Ureter (tissue), 1 donor: ENCODE measurements at places on chromosomes 6 and 20.

GRCh38 chr20:2557873-2558580 is 21.7 kb downstream of the TMC2 start:
- DNase-seq: no peak

- no peak for DNase-seq
These were observed 108.6 kb upstream of the DOK5 start for GRCh38 chr20:54366669-54367344.

DNA sequence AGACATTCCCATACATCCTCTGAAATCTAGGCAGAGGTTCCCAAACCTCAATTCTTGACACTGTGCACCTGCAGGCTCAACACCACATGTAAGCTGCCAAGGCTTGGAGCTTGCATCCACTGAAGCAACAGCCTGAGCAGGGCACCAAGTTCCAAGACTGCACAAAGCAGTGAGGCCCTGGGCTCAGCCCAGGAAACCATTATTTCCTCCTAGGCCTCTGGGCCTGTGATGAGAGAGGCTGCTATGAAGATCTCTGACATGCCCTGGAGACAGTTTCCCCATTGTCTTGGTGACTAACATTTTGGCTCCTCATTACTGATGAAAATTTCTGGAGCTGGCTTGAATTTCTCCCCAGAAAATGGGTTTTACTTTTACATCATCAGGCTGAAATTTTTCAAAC is 107.5 kb upstream of the SAMD5 start:
- no peak for DNase-seq

GRCh38 chr6:19041906-19042305 is 654.8 kb downstream of the RNF144B start:
- no peak for DNase-seq

DNA sequence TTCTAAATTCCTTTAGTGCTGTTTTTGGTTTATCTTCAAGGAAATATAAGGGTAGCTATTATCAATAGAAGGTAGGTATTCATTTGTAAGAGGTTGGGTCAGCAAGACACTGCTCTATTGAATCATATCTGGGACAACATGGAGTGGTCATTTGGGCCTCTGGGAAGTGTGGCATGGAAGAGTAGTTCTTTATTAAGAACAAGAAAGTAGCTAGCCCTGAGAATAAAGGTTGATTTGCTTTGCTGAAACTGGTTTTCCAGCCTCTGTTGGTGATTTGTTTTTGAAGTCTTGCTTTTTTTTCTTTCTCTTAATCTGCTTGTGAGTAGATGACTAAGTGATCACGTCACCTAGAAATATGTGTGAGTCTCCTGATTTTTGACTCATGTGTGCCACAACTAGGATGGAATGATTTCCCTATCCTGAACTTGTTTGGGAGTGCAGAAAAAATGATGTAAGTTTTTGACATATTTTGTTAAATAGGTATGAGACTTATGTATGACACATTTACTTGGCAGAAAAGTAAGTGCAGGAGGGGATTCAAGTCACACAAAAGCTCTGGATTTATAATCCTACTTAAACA is 381.8 kb downstream of the CENPW start:
- no peak for DNase-seq

DNA sequence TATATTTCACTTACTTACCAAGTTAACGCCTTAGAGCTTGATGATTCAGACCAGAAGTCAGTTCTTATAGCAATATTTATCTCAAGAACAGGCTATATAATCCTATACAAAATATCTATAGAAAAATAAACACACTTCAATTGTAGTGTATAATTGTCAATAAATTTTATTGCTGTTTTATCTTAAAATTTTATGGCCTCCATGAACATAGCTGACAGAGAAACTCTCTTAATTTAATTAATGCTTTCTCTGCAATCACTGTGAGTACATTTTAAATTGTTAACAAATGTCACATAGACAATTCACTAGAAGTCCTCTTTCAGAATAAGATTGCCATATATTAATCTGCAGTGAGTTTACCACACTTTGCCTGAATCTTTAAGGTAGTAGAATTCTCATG is 178.6 kb downstream of the RFPL4B start:
- DNase-seq: no peak

DNA sequence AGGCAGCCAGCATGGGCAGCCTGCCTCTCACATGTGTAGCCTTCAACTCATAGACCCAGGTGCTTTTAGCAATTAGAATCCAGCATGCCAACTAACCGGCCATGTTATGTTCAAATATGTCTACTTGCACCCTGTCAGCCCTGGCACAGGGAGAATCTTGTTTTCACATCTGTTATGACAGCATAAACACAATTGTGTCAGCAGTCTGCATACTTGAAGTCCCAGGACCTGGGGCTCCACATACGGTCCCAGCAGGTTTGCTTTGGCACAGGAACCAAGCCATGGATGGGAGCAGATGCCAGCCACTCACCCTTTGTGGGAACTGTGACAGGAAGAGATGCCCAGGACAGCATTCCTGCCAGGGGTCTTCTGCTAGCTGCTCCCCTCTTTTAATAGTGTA is 67.2 kb upstream of the SYNDIG1 start:
- DNase-seq: no peak

- no peak for DNase-seq
These were observed 84.0 kb upstream of the SLC22A16 start for GRCh38 chr6:110560239-110561007.

DNA sequence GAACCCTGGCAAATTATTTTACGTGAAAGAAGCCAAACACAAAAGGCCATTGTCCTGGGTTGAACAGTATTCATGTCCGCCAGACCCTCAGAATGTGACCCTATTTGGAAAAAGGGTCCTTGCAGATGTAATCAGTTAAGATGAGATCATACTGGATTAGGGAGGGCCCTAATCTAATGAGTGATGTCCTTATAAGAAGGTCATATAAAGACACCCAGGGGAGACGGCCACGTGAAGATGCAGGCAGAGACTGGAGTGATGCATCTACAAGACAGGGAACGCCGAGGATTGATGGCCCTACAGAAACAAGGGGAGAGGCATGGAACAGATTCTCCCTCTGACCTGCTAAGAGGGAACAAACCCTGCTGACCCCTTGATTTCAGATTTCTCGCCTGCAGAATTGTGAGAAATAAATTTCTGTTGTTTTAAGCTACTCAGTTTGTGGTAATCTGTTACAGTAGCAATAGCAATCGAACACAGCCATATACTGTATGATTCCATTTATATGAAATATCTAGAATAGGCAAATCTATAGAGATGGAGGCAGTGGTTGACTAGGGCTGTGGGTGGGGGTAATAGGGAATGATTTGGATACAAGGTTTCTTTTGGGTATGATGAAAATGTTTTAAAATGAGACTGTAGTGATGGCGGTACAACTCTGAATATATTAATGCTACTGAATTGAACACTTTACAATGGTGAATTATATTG is 132.9 kb upstream of the NUP153 start:
- DNase-seq: no peak

DNA sequence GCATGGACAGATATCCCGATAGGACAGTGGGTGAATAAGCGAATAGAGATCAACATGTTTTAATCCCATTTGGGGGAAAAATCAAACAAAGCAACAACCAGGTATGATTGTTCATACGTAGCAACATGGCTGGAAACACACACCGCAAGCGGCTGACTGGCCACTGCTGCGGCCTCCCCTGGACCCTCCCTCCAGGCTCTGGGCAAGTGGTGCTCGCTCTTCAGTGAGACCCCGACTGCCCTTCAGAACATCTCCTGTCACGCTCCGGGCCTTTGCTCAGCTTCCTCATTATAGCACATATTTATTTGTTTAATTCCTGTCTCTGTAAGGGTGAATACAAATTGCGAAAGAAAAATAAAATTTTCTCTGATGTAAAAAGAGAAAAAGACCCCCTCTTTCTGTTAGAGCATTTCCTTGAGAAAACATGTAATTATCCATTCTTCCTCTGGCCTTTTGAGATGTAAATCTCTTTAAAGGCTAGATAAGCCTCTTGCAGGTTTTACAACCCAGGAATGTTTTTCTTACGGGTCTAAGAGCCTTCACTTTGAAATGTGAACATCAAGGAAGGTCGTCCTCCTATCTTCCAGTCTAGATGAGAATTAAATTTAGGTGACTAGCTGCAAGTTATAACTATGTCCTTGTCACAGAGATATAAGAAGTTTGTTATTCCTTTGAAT is 11.0 kb upstream of the FAM210B start:
- no peak for DNase-seq

DNA sequence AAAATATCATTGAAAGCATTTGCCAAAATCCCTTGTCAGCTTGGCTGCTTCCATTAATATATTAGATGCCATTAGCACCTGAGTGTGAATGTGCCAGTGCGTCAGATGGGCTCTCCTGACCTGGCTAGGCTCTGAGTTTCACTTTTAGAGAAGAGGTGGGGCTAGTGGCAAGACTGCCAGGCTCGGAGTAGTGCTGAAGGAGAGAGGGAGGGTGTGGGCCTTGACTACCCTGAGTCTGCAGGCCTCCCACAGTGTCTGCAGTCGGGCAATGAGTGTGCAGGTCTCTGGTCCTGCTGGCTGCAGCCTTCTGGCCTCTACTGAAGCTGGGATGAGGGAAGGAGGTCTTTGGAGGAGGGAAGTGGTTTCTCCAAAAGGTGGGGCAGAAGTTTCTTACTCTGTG is 34.6 kb upstream of the PNPLA1 start:
- DNase-seq: no peak

GRCh38 chr6:46756469-46757213 is 9.9 kb downstream of the ANKRD66 start:
- DNase-seq: no peak

DNA sequence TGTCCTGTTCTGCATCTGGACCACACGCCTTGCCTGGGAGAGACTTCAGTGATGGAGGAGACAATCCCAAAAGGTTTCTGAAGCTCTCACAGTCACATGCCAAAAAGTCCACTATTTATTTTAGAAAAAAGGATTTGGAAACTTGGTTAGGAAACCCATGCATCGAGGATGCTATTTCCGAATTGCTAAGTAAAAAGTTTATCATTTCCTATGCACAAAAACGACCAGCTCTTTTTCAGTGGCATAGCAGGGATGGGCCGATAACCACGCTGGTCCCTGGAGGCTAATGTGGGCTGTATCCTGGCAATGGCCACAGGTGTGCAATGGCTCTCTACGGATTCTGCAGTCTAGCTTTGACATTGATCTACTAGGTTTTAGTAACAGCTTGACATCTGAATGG is 33.9 kb downstream of the RAMACL start:
- DNase-seq: no peak

- no peak for DNase-seq
These were observed 381.2 kb downstream of the C6orf118 start for GRCh38 chr6:164928057-164928727.

- DNase-seq: no peak
These were observed 144.8 kb downstream of the BACH2 start for GRCh38 chr6:90151576-90152422.

GRCh38 chr20:62984666-62985443 is 21.9 kb downstream of the BHLHE23 start:
- no peak for DNase-seq

- no peak for DNase-seq
These were observed 4.3 kb downstream of the AKAP7 start for GRCh38 chr6:131139599-131139998.

DNA sequence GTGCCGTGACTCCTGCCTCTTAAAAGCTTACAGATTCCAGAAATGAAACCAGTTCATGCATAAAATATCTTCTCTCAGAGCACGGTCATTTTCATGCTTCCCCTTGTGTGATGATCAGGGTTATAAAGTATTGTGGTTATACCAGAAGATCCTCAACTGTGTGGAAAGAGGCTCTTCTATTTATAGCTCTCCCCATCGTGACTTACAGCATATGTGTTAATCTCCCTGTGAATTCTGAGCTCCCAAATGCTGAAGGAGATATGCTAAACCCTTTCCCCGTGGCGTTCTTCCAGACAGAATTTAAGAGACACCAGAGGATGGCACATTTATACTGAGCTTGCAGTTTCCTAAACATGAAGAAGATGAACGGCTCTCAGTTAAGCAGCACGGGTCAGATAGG is 158.8 kb downstream of the CDH26 start:
- no peak for DNase-seq

DNA sequence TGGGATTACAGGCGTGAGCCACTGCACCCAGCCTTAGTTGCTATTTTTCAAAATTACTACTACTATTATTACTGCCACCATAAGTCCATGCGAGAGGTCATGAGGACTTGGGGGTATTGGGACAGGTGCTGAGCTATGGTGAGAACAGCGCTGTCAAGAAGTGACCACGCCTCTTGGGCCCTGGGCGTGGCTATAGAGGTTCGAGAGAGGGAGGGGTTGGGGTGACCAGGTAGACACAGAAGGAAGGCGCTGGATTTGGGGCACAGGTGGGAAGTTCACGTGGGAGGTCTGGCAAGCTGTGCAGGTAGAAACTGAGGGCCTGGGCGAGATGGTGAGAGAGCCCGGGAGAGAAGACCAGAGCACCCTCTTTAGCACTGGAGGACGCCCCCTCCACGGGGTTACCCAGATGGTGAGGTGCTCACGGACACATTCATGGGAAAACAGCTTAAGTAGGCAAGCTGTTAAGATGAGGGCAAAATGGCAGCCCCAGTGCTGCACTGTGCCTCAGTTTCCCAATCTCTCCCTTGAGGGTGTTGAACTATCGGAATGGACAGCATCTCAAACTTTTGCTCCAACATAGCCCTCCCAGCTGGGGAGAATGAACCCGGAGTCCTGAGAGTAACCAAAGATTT is 61.0 kb downstream of the RAB44 start:
- DNase-seq: no peak

DNA sequence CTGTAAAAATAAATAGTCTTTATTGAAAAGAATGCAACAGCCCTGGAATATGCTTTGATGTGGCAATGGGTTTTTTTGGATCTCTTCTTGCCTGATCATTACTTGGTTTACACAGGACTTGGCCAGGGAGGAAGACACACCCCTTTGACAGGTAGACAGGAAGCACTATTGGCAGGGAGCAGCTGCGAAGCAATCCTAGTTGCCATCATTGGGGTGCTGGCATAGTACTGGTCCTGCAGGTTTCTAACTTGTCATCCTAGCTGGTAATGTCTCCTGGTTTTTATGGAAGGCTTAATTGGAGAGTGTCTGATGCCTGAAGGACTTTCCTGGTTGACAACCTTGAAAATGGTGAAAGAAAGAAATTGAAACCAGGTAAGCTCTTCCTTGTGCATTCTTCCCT is 71.2 kb upstream of the CCN6 start:
- DNase-seq: no peak

DNA sequence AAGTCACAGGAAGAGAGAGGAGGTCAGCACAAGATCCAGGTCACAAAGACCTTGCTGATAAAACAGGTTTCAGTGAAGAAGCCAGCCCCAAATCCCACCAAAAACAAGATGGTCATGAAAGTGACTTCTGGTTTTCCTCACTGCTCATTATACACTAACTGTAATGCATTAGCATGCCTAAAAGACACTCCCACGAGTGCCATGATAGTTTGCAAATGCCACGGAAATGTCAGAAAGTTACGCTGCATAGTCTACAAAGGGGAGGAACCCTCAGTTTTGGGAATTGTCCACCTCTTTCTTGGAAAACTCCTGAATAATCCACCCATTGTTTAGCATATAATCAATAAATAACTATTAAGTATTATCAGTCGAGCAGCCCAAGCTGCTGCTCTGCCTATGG is 427.2 kb downstream of the RFPL4B start:
- DNase-seq: no peak

- DNase-seq: no peak
These were observed 268.3 kb upstream of the ARID1B start for GRCh38 chr6:156508923-156509322.

GRCh38 chr6:24910331-24910960 is 25.3 kb downstream of the RIPOR2 start:
- no peak for DNase-seq
